ENCODE measurements at places on chromosomes 12 and 14. TPM values are rescaled to one million over a fixed set of nuclear protein-coding genes. Genes with fewer than 3 reads are reported as not detected.
A peak's percentile ranks its signal among the peaks of the same experiment; 100 is the strongest.

LRP1-AS gene
- polyA plus RNA-seq, result not detected

KLHL33 gene
- 0.25 TPM for polyA plus RNA-seq

OTUB2 gene
- polyA plus RNA-seq, result not detected

DNA sequence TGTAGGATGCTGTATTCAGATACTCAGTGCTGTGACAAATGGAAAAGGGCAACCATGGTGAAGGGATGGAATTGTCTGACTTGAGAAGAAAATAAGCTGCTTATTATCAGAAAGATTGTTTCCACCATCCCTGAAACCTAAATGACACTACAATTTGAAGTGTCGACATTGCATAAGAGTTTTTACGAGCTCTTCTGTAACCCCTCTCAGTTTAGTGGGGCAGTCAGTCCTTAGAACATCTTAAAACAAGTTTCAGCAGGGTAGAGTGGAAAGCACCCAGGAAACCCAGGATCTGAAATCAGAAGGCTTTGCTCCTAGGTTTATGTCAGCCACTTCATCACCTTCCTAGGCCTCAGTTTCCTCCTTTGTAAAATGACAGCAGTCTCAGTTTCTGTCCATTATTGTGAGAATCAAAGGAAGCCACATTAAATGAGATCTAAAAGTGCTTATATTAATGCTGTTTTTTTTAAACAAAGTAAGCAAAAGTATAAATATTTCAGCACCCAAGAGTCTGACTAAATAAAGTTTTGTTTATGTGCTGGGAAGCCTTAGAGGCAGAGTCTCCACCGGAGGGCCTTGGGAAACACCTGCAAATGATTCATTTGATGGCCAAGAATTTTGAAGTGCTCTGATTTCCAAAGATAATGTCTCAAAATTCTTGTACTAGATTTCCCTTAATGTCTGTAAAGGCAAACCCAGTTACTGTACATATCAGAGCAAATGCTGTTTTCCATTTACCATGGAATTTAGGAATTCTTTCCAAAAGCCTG lies 1.8 kb downstream of the IFT43 start:
- H3K27ac ChIP-seq, result no peak overlapping the region
- DNase-seq, result no peak
- no peaks in the 10 kb centered on the region for H3K27me3 ChIP-seq
- H3K4me3 ChIP-seq, result no peak overlapping the region
- H3K36me3 ChIP-seq, result no peaks in the 10 kb centered on the region

DNA sequence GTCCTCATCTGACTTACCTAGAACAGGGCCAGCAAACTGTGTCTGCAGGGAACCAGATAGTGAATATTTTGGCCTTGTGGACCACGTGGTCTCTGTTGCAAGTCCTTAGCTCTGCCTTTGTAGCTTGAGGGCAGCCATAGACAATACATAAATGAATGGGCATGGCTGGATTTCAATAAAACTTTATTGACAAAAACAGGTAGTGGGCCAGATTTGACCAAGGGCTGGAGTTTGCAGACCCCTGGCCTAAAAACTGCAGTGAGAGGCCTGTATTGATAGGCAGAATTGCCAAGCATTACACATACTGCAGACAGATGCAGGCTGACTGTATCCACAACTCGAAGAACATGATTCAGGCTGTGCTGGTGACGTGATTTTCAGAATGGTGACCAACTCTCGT lies 25.3 kb downstream of the CCDC63 start:
- DNase-seq, result no peak
- no peak overlapping the region for H3K27ac ChIP-seq
- no peaks in the 10 kb centered on the region for H3K27me3 ChIP-seq
- H3K36me3 ChIP-seq, result no peaks in the 10 kb centered on the region
- no peak overlapping the region for H3K4me3 ChIP-seq

DNA sequence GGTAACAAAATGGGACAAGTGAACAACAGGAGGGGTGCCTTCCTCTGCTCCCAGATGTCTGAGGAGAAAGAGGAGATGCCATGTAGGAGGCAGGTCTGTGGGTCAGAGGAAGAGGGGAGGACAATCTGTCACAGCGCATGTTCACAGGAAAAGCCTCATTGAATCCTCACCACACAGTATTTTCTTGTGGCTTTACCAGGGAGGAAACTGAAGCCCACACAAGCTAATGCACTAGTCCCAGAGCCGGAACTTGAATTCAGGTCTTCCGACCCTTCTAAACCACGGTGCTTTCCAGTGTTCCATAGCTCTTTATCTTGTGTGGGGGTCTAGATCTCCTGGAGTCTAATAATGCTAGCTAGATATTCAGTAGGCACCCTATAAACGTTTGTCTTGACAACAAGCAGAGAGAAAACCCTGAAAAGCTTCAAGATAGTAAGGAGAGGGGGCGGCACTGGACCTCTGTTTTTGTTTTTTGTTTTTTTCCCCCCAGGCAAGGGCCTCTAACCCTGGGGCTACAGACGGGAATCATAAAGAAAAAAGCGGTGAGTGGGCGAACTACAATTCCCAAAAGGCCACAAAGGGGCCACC lies 371 bp upstream of the SHMT2 start:
- peaks cover 78% of the 10 kb centered on the region for H3K4me1 ChIP-seq
- H3K36me3 ChIP-seq, result no peaks in the 10 kb centered on the region
- H3K27ac ChIP-seq, result peak overlapping the region; percentile 80
- no peak for DNase-seq

- H3K27me3 ChIP-seq, result no peaks in the 10 kb centered on the region
- no peak overlapping the region for H3K4me3 ChIP-seq
- H3K4me1 ChIP-seq, result no peaks in the 10 kb centered on the region
- DNase-seq, result no peak
- no peak overlapping the region for H3K27ac ChIP-seq
- H3K36me3 ChIP-seq, result peaks cover 20% of the 10 kb centered on the region
Measured at GRCh38 chr12:321606-322326, 59.1 kb upstream of the SLC6A13 start.

DNA sequence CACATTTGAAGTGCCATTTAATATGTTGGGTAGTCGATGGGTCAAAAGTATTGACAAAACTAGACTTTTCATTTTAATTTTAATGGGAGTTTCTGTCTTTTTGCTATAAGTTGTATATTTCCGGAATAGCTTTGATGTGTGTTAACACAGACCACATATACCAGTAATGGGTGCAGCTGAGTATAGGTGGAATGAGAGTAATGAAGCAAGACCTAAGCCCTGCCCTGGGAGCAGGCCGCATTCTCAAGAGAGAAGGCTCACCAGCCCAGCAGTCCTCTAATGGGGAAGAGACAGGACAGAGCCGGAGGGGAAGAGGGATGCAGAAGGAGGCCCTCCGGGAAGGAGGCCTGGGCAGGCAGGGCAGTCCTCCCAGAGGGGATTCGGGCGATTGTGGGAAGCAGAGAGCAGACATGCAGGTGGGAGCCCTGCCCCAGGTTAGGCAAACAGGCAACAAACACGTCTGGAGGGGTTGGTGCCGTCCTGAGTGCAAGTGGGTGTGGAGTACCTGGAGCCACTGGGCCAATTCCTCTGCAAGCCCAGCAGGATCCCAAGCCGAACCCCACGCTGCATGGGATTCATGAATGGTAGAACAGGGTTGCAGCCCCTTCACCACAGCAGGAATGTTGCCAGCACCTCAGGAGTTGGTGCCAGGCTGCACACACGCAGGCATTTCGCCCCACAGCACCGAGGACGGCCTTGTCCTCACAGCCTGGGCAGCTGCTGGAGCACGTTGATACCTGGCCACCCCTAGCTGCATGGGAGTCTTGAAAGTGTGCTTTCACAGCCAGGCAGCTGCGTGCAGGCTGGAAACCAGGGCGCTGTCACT lies 7.8 kb downstream of the CKB start:
- H3K27me3 ChIP-seq, result peaks cover 4% of the 10 kb centered on the region
- H3K36me3 ChIP-seq, result no peaks in the 10 kb centered on the region
- H3K4me1 ChIP-seq, result peaks cover 9% of the 10 kb centered on the region
- H3K27ac ChIP-seq, result no peak overlapping the region

- no peak overlapping the region for H3K27ac ChIP-seq
- H3K4me1 ChIP-seq, result no peaks in the 10 kb centered on the region
- no peaks in the 10 kb centered on the region for H3K36me3 ChIP-seq
- no peaks in the 10 kb centered on the region for H3K27me3 ChIP-seq
Measured at GRCh38 chr14:53894456-53894855, 62.2 kb downstream of the BMP4 start.

- no peak overlapping the region for H3K4me3 ChIP-seq
- H3K4me1 ChIP-seq, result peaks cover 3% of the 10 kb centered on the region
- H3K27ac ChIP-seq, result no peak overlapping the region
- DNase-seq, result no peak
- H3K27me3 ChIP-seq, result no peaks in the 10 kb centered on the region
Measured at GRCh38 chr12:3097836-3098235, 20.7 kb downstream of the TSPAN9 start.

DNA sequence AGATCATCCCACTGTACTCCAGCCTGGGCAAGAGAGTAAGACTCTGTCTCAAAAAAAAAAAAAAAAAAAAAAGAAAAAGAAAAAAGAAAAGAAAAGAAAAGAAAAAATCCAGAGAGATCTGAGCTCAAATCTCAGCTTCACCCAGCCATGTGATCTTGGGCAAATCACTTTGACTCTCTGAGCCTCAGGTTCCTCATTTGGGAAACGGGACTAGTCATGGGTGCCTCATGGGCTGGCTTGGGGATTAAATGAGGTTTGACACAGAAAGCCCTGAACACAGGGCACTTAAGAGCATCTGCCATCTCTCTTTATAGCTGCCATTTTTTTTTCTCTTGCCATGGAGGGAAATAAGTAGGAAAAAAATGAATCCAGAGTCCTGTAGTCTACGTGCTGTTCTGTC lies 86.2 kb upstream of the MYL2 start:
- H3K36me3 ChIP-seq, result no peaks in the 10 kb centered on the region
- no peak overlapping the region for H3K4me3 ChIP-seq
- DNase-seq, result no peak
- no peak overlapping the region for H3K27ac ChIP-seq
- no peaks in the 10 kb centered on the region for H3K4me1 ChIP-seq

GRCh38 chr12:123973552-123974341 lies 732 bp downstream of the ZNF664 start:
- no peaks in the 10 kb centered on the region for H3K27me3 ChIP-seq
- peak overlapping the region; percentile 72 for H3K4me3 ChIP-seq
- peaks cover 13% of the 10 kb centered on the region for H3K4me1 ChIP-seq
- no peak overlapping the region for H3K27ac ChIP-seq

- H3K36me3 ChIP-seq, result no peaks in the 10 kb centered on the region
- no peak overlapping the region for H3K4me3 ChIP-seq
- H3K4me1 ChIP-seq, result no peaks in the 10 kb centered on the region
- no peak overlapping the region for H3K27ac ChIP-seq
- H3K27me3 ChIP-seq, result no peaks in the 10 kb centered on the region
- no peak for DNase-seq
Measured at GRCh38 chr14:35573911-35574310, 39.9 kb downstream of the INSM2 start.

- no peaks in the 10 kb centered on the region for H3K27me3 ChIP-seq
- no peaks in the 10 kb centered on the region for H3K36me3 ChIP-seq
- H3K4me3 ChIP-seq, result no peak overlapping the region
- DNase-seq, result no peak
- H3K27ac ChIP-seq, result no peak overlapping the region
Measured at GRCh38 chr12:54460317-54460923, 13.0 kb downstream of the GTSF1 start.

DNA sequence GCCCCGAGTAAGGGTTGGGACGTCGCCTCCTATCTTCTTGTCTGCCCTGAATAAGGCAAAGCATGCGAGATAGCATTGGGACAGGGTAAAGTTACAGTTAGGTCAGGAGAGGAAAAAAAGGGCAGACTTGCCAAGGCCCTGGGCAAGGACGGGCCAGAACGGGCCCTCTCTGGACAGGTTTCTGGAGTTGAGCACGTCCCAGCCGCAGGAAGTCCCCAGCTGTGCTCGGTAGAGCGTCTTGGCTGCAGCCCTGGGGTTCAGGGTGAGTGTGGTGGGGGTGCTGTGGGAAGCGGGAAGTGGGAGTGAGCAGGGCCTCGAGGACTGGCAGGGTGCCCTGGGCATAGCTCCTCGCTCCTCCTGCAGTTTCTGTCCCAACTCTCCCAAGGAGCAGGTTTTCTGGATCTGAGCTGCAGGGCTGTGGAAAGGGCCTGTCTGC lies 5.4 kb downstream of the RPS6KL1 start:
- H3K36me3 ChIP-seq, result no peaks in the 10 kb centered on the region
- H3K27ac ChIP-seq, result no peak overlapping the region
- no peak overlapping the region for H3K4me3 ChIP-seq
- H3K4me1 ChIP-seq, result no peaks in the 10 kb centered on the region
- H3K27me3 ChIP-seq, result no peaks in the 10 kb centered on the region

- H3K27ac ChIP-seq, result no peak overlapping the region
- no peaks in the 10 kb centered on the region for H3K36me3 ChIP-seq
- H3K4me3 ChIP-seq, result no peak overlapping the region
- no peaks in the 10 kb centered on the region for H3K4me1 ChIP-seq
- DNase-seq, result no peak
Measured at GRCh38 chr12:40474630-40475029, 217.6 kb upstream of the CNTN1 start.

GRCh38 chr12:22282283-22282682 lies 52.2 kb downstream of the ST8SIA1 start:
- H3K4me1 ChIP-seq, result no peaks in the 10 kb centered on the region
- H3K4me3 ChIP-seq, result no peak overlapping the region
- H3K27ac ChIP-seq, result no peak overlapping the region
- H3K27me3 ChIP-seq, result no peaks in the 10 kb centered on the region
- no peaks in the 10 kb centered on the region for H3K36me3 ChIP-seq

DNA sequence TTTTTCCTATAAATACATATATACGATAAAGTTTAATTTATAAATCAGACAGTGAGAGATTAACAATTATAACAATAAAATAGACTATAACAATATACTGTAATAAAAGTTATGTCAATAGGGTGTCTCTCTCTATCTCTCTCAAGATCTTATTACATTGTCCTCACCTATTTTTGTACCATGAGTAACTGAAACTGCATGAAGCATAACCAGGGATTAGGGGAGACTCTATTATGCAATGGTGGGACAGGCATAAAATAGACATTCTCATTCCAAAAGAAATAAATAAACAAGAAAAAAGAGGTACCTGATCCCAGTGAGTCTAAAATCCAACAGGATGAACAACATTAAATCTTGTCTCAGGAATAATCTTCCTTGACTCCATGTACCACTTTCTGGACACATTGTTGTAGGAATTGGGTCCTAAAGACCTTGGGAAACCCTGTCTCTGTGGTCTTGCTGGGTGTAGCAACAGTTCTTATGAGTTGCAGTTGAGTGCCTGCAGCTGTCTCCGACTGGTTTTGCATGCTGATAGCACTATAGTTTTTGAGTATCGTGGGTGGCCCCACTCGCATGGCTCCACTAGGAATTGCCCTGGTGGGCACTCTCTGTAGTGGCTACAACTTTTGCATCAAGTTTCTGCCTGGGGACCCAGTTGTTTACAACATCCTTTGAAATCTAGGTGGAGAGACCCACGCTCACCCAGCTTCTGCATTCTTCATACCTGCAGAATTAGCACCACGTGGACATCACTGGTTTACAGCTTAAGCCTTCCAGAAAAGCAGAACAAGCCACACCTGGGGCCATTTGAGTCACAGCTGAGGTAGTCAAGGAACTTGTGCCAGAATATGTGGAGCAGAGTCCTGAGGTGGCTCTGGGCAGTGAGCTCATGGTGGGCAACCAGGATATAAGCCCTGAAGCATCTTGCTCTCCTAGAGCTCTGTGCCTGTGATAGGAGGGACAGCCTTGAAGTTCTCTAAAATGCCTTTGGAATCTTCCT lies 204.7 kb downstream of the KITLG start:
- H3K27me3 ChIP-seq, result no peaks in the 10 kb centered on the region
- H3K4me3 ChIP-seq, result no peak overlapping the region
- H3K36me3 ChIP-seq, result no peaks in the 10 kb centered on the region
- H3K27ac ChIP-seq, result no peak overlapping the region
- no peaks in the 10 kb centered on the region for H3K4me1 ChIP-seq
